NCI-H2081 (cell line): ENCODE measurements at places on chromosomes 16 and 17.

- DNase-seq, result no peak
Observed at GRCh38 chr17:73045724-73046123, 46.8 kb downstream of the SLC39A11 start.

GRCh38 chr17:7323731-7324437 lies 5.3 kb downstream of the NEURL4 start:
- DNase-seq, result no peak

DNA sequence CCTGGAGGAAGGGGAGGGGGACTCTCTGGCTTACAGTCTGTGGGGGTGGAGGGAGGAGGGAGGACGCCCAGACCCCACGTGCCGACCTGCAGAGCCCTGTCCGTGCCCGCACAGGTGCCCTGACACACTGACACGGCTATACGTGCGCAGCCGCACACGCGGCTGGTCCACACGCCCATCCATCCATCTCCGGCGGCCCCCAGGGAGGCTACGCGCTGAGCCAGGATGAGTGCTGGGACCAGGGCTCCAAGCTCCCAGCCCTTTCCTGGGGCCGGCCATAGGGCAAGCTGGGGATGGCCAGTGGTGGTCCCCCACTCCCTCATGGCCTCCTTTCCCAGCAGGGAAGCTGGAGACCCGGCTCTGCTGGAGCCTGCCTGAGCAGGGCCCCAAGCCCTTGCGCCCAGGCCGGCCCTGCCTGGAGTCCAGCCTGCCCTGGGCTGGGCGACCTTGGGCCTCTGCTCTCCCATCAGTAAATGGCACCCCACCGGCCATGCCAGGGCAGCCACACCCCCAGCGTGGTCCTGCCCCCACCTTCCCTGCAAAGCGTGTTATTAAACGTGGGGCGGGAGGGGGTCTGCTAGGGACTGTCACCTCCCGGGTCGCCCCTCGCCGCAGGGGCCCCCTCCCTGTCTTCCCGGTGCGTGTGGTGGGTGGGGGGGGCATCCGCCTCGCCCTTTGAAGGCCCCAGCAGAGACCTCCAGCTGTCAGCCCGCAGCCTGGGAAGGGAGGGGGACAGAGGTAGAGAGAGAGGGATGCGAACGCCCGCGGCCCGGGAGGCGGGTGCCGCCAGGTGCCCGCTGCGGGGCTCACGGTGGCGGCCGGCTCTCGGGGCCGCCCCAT lies 863 bp downstream of the CASKIN1 start:
- DNase-seq, result no peak

DNA sequence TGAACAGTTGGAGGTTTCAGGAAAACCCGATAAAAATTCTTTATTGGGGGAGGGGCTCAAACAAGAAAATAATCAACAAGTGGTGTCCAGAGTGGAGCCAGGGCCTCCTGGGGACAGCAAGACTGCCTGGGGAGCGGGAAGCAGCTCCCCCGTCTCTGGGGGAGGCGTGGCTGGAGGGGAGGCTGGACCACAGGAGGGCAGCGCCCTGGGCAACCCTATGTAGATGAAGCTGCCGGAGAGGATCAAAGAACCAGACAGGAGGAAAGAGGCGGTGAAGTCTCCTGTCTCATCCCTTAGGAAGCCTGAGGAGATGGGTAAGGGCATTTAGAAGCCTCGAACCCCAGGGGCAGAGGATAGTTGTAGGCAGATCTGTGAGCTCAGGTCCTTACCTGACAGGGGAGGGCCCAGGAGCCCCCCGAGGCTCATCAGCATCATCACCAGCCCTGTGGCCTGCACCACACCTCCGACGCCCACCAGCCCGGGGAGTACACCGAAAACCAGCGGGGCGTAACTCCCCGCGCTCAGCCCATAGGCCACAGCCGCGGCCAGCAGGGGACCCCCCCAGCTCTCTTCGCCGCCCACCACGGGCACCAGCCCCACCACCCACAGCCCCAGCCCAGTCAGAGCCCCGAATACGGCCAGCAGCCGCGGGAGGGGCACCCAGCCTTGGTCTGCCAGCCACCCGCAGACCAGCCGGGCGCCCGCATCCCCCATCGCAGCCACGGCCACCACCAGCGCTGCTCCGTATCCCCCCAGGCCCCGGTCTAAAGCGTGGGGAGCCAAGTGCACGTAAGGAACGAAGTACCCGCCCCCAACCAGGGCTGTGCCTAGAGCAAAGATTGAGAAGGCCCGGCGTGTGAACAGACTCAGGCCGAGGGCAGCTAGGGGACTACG lies 2.0 kb downstream of the SLC16A11 start:
- DNase-seq, result no peak

GRCh38 chr17:17063546-17064122 lies 21.4 kb downstream of the MPRIP start:
- no peak for DNase-seq

GRCh38 chr16:62903961-62904502 lies 867.8 kb upstream of the CDH8 start:
- DNase-seq, result no peak

GRCh38 chr16:54817432-54817831 lies 113.2 kb upstream of the IRX5 start:
- DNase-seq, result no peak

DNA sequence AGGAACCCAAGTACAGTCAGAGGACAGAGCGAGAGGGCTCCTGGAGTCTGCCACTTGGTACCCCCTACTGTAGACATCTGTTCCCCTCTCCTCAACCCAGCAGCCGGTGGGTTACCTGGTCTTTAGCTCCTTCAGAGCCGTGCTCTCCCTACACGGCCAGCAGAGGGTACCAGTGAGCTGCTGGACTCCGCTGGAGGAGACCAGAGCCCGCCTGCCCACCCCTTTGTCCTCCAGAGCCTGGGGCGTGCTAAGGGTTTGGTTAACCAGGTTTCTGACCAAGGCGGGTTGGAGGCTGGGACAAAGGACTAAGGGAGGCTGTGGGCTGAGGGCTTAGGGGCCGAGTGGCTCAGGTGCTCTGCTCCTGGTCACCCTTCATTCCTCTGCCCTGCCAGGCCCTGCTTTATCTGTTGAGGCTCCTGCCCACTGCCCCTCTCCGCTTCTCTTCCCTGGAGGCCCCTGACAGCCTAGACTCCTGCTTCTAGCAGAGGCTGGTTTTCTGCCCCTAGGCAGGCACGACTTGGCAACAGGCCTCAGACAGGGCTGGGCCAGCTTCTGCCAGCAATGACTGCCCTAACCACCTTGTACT lies 2.7 kb upstream of the HSD11B2 start:
- peak; percentile 61 for DNase-seq
